ENCODE measurements at places on chromosomes 3 and 15.

DNA sequence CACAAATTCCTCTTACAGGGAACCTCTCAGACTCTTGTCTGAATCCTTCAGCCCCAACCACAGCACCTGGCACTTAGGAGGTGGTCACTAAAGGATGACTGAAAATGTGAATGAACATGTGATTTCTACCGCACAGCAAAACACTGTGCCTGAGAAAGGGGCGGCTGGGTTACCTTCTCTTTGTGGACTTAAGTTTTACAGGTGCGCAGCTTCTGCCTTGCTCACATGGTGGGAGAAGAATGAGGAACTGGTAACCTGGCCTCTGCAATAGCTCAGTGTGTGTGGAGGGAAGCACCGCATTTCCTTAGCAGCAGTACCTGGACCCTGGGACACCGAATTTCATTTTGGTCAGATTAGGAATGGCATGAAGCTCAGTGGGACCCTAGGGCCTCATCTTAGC lies 9.8 kb upstream of the ETV5 start:
- DNase-seq, result no peak

DNA sequence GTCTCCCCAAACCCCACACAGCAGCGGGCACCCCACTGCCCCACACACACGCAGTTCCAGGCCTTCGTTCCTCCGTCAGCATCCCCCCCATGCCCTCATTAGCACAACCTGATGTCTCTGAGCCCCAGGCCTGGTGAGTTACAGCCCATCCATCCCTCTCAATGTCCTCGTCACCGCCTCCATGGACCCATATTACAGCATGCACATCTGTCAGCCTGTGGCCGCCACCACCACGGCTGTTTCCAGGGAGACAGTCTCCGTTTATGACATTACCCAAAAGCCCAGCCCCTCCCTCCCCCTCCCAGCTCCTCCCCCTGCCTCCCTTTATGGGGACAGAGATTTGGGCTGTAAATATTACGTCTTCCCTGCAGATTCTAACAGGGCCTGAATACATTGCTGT lies 143.1 kb upstream of the LINGO1 start:
- no peak for DNase-seq

- no peak for DNase-seq
Measured at GRCh38 chr15:74794248-74794969, 12.5 kb downstream of the CSK start.

DNA sequence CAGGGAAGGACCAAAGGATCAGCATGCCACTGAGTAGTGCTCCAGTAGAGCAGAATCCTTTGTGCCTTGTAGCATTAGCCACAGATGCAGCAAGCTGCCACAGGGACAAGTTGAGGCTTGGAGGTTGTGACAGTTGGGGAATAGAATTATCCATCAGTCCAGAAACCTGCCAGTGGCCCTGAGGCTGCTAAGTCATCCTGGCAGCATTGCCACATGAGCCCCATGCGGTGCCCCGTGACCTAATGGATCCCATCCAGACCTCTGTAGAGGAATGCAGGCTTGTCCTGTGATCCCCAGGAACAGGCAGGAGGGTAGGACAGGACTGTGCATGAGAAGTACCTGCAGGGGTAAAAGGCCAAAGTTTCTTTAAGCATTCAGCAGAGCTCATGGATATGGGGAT lies 51.7 kb downstream of the BOC start:
- no peak for DNase-seq

GRCh38 chr3:177781686-177782161 lies 584.4 kb upstream of the TBL1XR1 start:
- DNase-seq, result no peak

- no peak for DNase-seq
Measured at GRCh38 chr3:107284612-107285011, 92.6 kb upstream of the CCDC54 start.

GRCh38 chr15:78055919-78056713 lies 21.4 kb downstream of the TBC1D2B start:
- DNase-seq, result no peak

DNA sequence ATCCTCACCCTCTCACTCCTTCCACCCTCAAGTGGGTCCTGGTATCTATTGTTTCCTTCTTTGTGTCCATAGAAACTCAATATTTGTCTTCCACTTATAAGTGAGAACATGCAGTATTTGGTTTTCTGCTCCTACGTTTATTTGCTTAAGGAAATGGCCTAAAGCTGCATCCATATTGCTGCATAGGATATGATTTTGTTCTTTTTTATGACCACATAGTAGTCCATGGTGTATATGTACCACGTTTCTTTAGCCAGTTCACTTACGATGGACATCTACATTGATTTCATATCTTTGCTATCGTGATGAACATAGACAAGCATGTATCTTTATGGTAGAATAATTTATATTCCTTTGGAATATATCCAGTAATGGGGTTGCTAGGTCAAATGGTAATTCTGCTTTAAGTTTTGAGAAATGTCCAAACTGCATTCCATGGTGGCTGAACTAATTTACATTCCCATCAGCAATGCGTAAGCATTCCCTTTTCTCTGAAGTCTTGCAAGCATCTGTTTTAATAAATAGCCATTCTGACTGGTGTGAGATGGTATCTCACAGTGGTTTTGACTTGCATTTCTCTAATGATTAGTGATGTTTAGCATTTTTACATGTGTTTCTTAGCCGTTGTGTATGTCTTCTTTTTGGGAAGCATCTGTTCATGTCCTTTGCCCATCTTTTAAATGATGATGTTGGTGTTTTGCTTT lies 650.2 kb downstream of the ZNF385D start:
- DNase-seq, result no peak
